Activated T-cell treated with anti-CD3 and anti-CD28 coated beads for 48 hours (primary cell): ENCODE measurements at places on chromosomes 1 and 21.

- peak; percentile 23 for DNase-seq
Observed at GRCh38 chr21:36079010-36079649, 9.3 kb downstream of the CBR1 start.

- no peak for DNase-seq
Observed at GRCh38 chr1:45876000-45876617, 72.7 kb downstream of the MAST2 start.

DNA sequence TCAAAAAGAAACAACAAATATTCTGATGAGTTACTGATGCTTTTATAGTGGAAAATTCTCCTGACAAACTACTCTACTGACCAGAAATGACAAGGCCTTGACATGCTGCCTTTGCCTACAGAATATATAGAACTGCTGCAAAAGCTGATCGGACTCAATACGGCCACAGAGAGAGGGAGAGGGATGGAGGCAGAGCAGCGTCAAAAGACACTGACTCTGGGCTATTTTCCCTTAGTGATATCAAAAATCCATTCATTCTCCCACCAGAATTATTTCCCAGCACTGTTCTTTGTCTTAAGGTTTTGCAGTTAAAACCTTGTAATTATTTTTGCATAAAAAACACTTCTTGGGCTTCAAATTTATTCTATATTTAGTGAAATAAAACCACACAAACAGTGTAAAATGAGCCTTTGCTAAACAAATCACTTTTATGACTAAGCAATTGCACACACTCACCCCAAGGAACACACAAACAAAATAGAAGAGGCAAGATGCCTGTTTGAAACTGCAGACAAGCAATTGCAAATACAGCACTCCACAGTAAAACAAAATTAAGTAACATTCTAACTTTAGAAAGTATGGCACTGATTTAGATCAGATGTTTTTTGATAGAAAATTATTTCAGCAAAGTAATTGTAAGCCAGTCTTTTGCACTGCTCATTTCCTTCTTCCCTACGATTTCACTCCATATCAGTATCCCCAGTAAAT, 1036.4 kb downstream of the ADGRL2 start:
- no peak for DNase-seq

DNA sequence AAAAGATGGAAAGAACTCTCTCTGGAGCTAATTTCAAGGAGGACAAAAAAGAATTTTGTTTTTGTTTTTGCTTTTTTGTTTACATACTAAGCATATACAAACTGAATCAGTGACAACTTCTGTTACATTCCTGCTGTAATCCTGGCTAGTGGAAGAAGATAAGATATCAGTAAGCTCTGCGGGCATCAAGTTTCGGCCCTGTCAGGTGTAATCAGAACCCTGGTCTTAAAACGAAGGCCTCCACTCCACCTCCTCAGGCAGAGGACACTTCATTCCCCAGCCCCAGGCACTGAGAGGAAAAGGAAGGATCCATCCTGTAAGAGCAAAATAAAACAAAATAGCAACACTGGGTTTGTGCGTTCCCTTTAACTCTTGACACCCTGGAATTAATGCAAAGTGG, 88.9 kb upstream of the ARHGAP29 start:
- DNase-seq = no peak

DNA sequence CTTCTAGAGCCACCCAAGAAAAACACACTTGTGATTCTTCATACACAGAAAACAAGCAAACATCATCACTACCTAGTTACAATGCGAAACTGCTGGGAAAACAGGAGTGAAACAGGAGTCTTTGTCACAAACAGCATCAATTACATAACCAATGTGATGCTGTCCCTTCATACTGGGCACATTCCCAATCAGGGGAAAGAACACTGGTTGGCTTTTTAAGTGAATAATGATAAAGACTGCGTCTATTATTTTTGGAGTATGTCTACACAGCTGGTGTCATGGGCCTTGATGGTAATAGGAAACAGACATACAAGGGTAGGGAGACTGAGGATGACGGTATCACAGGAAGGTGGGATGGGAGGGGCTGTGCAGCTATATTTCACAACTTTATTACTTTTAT, 43.3 kb downstream of the SIPA1L2 start:
- no peak for DNase-seq

DNA sequence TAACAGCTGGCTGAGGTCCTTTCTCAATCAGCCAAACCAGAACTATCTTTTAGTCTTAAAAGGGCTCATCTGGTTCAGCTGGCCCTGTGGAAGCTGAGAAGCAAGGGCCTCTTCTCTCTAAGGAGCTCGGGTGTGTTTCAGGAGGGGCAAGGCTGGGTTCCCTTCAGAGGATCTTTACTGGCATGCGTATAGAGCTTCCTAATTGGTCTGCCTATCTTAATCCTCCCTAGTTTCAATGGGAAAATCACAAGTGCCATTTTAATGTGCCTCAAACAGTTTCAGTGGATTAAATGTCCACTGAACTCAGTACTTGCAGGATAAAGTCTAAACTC, 81.5 kb upstream of the LBR start:
- no peak for DNase-seq

DNA sequence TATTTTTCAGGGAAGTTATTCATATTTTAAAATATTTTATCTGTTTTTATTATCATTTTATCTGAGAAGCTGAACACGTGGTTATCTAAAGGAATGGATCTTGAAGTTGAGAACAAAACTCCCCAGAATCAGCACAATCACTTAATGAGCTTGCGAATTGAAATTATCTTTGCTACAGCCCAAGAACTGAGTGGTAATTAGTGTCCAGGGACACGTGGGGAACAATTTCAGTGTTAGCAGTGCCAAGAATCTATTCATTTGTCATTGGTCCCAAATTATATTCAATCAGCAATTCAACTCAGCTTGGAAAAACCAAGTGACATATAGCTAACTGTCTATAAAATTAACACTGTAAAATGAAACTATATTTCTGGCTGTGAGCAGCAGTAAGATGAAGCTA, 197.6 kb upstream of the UBE2U start:
- DNase-seq = no peak

GRCh38 chr1:15755646-15756040, 3.0 kb upstream of the FBLIM1 start:
- no peak for DNase-seq

GRCh38 chr1:107058245-107059032, 2.0 kb downstream of the PRMT6 start:
- DNase-seq = no peak

DNA sequence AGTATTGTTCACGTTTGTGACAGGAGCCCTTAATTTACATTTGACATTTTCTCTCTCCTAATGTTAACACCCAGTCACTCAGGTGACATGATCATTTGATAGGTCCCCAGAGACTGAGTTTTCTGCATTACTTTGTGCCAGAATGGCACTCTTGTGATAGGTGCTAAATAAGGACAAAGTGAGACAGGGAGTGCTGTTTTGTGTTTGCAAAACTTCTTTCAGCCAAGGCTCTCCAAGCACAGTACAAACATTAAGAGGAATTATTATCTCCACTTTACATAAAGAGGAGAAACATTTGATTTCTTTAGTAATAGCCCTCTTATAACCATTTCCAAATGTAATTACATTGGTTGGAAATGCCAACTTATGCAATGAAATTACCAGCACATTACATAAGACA, 355.2 kb downstream of the NTNG1 start:
- DNase-seq = no peak

- peak; percentile 21 for DNase-seq
Observed at GRCh38 chr21:33478935-33479678, 667 bp downstream of the TMEM50B start.

- no peak for DNase-seq
Observed at GRCh38 chr1:3691421-3692204, 39.3 kb downstream of the TP73 start.

DNA sequence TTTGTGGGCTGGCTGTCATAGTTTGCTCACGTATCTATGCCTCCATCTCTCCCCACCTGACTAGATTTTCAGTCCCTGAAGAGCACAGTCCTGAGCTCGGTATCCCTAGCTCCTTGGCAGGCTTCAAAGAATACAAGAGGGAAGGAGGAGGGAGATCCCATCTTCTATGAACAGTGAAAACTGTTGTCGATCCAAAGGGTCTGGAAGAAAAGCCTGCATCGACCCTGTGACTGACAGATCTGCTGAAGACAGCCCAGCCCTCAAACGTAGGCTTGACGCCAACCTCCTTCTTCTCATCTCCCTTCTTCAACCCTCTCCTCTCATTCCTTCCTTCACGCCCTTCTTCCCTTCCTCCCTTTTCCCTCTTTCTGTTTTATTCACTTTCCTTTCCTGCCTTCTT, 13.3 kb upstream of the ADORA1 start:
- DNase-seq = no peak

DNA sequence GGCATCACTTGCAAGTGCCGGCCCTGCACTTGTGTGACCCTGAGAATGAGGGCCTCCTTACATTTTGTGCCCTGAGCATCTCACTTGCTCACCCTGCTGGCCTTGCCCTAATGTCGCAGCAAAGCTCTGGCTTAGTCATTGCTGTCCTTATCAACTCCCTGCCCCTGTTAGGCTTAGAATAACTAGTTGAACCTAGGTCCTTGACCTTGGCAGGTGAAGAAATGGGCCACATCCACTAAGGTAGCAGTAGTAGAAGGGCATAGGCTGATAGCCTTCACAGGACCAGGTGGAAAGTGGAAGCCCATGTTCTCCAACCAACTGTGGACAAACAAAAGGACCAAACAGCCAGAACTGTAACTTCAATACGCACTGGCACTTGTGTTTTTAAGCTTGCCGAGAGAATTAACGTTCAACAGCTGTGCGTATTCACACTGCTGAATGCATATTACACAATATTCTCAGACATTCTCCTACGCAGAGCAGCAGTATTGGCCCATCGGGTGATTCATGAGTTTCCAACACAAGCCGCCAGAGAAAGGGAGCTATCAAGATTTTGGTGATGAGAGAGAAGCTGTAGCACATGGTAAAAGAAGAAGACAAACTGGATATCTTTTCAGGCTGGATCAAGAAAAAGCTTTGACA, 27.7 kb upstream of the PTGFRN start:
- DNase-seq = peak; percentile 26

- no peak for DNase-seq
Observed at GRCh38 chr21:18803624-18804023, 400.0 kb upstream of the TMPRSS15 start.

DNA sequence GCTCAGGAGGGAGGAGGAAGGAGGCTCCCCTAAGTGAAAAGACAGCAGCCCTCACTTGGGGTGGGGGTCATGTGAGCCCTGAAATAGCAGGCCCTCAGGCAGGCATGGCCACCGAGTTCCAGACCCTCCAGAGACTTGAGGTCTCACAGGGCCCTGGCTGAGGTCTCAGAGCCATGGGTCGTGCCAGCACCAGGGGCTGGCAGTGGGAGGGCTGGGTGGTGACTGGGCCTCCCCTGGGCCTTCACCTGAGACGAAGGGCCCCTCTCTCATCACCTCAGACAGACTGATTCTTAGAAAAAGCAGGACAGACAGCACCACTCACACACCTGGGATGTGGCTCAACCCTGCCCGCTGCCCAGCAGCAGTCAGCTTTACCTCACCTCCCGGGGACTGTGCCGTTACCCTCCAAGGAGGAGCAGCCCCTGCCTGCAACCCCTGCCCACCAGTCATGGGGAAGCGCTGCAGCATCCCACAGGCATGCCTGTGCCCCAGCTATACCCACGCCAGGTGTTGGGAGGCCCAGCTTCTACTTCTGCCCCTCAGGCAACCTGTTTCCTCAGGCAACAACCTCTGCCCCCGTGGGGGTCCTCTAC, 42.6 kb upstream of the LRP8 start:
- no peak for DNase-seq

GRCh38 chr1:117205368-117205767, 5.4 kb downstream of the VTCN1 start:
- DNase-seq = no peak

DNA sequence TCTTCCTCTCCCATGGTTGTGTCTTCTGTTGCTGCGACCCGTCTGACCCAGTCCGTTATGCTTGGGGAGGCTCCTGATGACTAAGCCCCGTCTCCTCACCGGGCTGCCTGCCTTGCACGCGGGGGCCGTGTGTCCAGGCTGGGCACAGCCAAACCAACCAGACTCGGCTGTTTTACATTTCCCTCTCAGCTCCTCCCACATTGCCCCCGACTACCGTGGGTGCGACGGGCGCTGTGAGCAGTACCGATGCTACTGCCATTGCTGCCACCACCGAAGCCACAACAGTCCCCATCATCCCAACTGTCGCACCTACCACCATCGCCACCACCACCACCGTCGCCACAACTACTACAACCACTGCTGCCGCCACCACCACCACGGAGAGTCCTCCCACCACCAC, 46.0 kb upstream of the CNTN2 start:
- DNase-seq = no peak

GRCh38 chr1:24451746-24452145, 36.1 kb downstream of the NIPAL3 start:
- no peak for DNase-seq

DNA sequence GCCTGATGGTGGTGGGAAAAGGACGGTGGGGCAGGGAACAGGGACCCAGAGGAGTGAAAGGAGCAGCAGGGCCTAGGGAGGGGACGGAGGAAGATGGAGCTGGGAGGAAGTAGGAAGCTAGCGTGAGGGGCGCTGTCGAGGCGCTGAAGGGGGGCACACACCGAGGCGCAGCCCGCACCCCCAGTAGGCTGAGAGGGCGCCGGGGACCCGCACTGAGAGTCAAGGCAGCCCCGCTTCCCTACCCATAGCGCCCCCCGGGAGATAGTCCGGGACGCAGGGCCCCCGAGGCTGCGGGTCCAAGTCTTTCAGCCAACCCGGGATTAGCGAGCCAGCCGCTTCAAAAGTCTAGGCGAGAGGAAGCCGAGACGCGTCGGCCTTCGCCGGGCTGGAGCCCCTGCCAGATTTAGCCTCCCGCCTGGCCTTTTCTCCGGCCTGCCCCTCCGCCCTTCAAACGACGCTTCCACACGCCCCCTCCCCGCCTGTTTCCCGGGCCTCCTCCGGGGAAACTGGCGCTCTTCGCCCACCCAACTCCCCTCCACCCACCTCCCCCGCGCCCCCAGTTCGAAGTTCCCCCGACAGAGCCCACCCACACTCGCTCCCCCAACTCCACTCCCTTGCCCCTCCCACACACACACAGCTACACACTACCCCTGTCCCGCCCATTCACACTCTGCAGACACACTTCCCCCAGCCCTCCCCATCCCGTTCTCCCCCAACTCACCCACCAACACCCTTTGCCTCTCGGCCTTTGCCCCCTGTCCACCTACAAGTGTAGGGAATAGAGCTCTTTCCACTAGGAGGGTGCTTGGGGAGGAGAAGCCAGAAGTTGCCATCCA, 7.8 kb upstream of the PROX1 start:
- DNase-seq = no peak

GRCh38 chr1:147773215-147773715, 12.9 kb upstream of the GJA5 start:
- DNase-seq = no peak
